Activated T-helper 1 cell treated with anti-CD3 and anti-CD28 coated beads, Interleukin-2, amount 50 U/mL, for 16 hours (primary cell): ENCODE measurements at places on chromosomes 7 and 10.

- DNase-seq = no peak
These were observed 640.2 kb downstream of the ARL4A start for GRCh38 chr7:13327669-13328068.

GRCh38 chr7:26860361-26860760 lies 4.0 kb downstream of the SKAP2 start:
- no peak for DNase-seq

DNA sequence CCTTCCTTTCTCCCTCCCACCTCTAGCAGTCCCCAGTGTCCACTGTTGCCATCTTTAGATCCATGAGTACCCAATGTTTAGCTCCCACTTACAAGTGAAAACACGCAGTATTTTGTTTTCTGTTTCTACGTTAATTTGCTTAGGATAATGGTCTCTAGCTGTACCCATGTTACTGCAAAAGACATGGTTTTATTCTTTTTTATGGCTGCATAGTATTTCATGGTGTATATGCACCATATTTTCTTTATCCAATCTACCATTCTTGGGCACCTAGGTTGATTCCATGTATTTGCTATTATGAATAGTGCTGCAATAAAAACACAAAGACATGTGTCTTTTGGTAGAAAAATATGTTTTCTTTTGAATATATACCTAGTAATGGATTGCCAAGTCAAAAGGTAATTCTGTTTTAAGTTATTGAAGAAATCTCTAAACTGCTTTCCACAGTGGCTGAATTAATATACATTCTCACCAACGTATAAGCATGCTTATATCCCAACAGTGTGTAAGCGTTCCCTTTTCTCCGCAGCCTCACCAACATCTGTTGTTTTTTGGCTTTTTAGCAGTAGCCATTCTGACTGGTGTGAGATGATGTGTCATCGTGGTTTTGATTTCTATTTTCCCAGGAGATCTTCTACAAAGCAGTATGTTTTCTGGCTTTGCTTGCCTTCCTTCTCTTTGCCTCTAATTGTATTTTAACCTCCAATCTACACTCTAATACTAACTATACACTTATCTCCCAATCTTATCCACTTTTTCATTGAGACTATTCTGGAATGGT lies 179.5 kb upstream of the PHF14 start:
- DNase-seq = no peak

DNA sequence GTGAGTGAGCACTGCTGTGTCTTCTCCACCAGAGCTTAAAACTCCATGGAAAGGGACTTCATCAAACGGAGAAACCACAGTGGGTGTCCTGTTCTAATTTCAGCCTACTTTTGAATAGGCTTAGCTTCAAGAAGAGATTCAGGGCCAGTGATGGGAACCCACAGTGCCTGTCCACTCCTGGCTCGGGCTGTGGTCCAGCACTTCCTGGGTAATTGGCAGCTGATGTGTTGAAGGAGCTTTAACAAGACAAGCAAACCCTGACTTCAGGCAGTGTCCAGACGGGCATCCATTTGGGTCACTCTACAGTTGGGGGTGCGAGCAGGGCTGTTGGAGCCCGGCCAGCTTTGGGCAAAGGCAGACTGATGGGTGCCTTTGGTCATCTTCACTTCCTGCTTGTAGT lies 14.5 kb downstream of the VWC2 start:
- no peak for DNase-seq
